ENCODE measurements at places on chromosomes 7 and 10.

- DNase-seq: no peak
These were observed 2.7 kb downstream of the DLX5 start for GRCh38 chr7:97021747-97022490.

DNA sequence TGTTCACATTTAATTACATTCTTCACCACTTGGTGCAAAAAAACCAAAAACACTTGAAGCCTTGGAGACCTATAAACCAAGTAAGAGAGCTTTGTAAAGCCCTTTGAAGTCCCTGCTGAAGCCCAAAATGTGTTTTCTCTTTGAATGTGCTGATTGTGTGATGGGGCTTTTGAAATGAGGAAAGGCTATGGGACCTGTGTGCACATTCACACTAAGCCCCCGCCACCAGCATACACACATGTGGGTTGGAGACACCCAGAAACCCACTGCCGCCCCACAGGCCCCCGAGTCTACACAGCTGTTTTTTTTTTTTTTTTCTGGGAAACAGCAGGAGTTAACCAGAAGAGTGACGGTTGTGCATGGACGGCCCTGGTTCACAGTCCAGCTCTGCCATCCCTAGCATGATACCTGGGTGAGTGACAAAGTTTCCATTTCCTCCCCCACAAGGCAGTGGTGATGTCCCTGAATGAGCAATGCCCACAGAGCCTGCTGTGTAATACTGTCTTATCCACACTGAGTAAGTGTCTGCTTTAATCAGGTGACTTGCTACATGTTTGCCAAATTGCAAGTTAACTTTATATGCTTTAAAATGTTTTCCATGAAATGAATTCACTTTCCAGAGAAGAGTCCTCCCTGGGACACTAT, 154.6 kb upstream of the GDF10 start:
- DNase-seq: no peak

GRCh38 chr10:114239117-114239993, at the start of gene VWA2:
TSS of gene VWA2 (plus strand) at chr10:114239254. CDS start at chr10:114248714, 9,460 bp downstream.
- no peak for DNase-seq

DNA sequence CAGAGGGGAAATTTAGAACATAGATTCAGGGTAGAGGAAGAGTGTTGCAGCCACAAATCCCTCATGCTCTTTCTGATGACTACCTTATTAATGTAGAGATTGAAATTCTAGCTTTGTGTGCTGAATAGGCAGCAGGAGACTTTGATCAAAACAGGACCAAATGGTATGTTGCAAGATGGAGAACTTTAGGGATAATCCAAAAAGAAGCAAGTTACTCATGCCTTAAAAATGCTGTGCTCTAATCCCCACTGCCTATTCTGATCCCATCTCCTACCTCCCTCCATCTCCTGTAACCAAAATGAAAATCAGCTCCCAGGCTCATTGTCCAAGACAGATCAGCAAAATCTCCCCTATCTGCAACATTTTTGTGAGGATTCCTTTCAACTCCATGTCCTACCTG, 31.3 kb downstream of the CH25H start:
- DNase-seq: no peak

- no peak for DNase-seq
These were observed 2.6 kb upstream of the CAV1 start for GRCh38 chr7:116522247-116522646.

DNA sequence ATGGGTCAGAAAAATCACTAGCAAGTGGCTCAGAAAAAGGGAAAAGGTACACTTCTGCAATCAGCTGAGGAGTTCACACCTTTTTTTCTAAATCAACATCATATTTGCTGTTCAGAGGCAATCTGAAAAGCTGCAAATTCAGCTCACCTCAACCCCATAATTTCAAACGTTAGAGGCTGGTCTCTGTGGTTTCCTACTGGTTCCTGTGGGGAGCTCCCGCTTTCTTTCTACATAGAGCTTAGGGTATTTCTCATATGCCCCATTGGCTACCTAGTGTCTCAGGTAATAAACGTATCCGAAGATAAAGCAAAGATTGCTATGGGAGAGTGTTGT, 5.2 kb upstream of the ZNF22 start:
- no peak for DNase-seq

- no peak for DNase-seq
These were observed 444.8 kb downstream of the AUTS2 start for GRCh38 chr7:70043015-70043538.

- no peak for DNase-seq
These were observed 189.3 kb downstream of the ABCA13 start for GRCh38 chr7:48360574-48360973.

DNA sequence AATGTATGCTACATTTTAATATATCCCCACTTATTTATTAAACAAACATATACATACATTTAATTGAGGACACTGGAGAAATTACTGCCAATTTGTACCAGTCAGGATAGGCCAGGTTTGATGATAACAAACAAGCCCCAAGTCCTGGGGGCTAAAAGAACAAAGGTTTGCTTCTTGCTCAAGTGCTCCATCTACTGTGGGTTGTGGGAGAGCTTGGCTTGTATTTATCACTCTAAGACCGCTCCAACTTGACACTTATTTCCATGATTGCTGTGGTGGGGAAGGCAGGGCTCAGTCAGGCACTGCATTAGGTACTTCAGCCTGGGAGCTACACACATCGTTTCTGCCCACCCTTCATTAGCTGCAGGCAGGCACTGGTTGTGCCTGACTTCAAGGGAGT, 136.6 kb upstream of the ZNF32 start:
- DNase-seq: no peak
